ENCODE measurements at places on chromosomes 16 and 17. TPM values are rescaled to one million over a fixed set of nuclear protein-coding genes. Genes with fewer than 3 reads are reported as not detected.

GRCh38 chr16:85353839-85354685, 241.8 kb upstream of the CIBAR2 start:
- no peaks in the 10 kb centered on the region for H3K4me1 ChIP-seq
- no peak for DNase-seq
- H3K27ac ChIP-seq: no peak overlapping the region
- H3K27me3 ChIP-seq: no peaks in the 10 kb centered on the region
- peaks cover 3% of the 10 kb centered on the region for H3K36me3 ChIP-seq

GRCh38 chr17:57600074-57600473, 145.0 kb downstream of the CCDC182 start:
- peaks cover 2% of the 10 kb centered on the region for H3K36me3 ChIP-seq
- peak overlapping the region; percentile 76 for H3K4me3 ChIP-seq
- peaks cover 80% of the 10 kb centered on the region for H3K4me1 ChIP-seq
- peak; percentile 65 for DNase-seq
- H3K27me3 ChIP-seq: no peaks in the 10 kb centered on the region
- peak overlapping the region; percentile 85 for H3K27ac ChIP-seq

DPEP3 gene
- total RNA-seq: 0.16 TPM

- no peaks in the 10 kb centered on the region for H3K36me3 ChIP-seq
- H3K27me3 ChIP-seq: peaks cover 39% of the 10 kb centered on the region
- no peak overlapping the region for H3K27ac ChIP-seq
These were observed 591 bp downstream of the NPW start for GRCh38 chr16:2019921-2020831.

GRCh38 chr17:40340880-40341807, 23.4 kb downstream of the GJD3 start:
- peaks cover 76% of the 10 kb centered on the region for H3K4me1 ChIP-seq
- no peaks in the 10 kb centered on the region for H3K27me3 ChIP-seq
- DNase-seq: peak; percentile 92
- no peaks in the 10 kb centered on the region for H3K36me3 ChIP-seq
- H3K27ac ChIP-seq: peak overlapping the region; percentile 75

DNA sequence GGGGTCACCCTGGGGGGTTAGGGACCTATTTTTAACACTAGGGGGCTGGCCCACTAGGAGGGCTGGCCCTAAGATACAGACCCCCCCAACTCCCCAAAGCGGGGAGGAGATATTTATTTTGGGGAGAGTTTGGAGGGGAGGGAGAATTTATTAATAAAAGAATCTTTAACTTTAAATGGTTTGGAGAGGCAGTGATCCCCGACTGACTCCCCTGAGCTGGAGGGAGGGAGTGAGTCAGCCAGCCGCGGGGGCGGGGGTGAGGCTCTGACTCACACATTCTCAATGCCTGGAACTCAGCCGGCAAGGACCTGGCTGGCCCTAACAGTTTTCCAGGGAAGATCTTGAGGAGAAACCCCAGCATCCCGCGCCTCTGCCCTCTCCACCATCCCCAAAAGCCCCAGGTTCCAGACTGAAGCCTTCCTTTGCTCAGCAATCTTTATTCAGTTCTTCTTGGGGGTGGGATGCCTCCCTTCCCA, 1.5 kb downstream of the HCFC1R1 start:
- no peaks in the 10 kb centered on the region for H3K36me3 ChIP-seq
- H3K4me3 ChIP-seq: peak overlapping the region; percentile 85
- H3K27me3 ChIP-seq: peaks cover 17% of the 10 kb centered on the region

GRCh38 chr16:86012221-86012620, 113.3 kb downstream of the IRF8 start:
- H3K4me1 ChIP-seq: peaks cover 30% of the 10 kb centered on the region
- DNase-seq: no peak
- H3K4me3 ChIP-seq: no peak overlapping the region
- H3K27ac ChIP-seq: no peak overlapping the region

DNA sequence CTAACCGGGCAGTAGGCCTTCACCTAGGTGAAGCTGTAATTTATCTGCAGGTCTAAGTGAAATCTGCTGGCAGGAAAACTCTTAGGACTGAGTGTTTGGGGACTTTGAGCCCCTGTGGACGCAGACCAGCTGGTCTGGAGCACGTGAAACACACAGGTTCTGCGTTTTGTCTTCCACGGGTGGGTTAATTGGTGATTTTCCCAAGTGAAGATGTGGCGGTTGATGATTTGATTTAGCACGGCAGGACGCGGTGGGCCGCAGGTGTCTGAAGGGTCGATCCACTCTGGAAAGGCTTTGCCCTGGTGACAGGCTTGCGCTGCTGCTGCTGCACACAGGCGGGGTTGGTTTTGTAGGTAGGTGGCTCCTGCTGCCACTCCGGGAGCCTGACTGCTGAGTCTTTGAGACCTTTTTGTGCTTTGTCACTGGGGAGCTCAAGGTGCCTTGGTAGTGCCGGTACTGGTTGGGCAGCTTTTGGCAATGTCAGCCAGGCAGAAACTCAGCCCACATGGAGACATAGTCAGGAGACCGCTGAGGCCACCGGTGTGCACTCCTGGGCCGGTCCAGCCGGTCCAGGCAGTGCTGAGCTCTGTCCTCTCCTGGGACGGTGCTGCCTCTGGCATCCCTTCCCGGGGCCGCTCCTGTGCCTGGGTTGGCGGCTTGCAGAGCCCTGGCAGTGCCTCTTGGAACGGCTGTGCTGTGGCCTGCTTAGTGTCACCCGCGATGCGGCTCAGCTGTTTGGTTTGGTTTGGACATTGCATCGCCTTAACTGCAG, 2.3 kb downstream of the BAIAP2 start:
- H3K36me3 ChIP-seq: no peaks in the 10 kb centered on the region
- peaks cover 32% of the 10 kb centered on the region for H3K27me3 ChIP-seq
- peaks cover 18% of the 10 kb centered on the region for H3K4me1 ChIP-seq
- no peak for DNase-seq
- no peak overlapping the region for H3K27ac ChIP-seq

- peaks cover 34% of the 10 kb centered on the region for H3K27me3 ChIP-seq
- H3K36me3 ChIP-seq: no peaks in the 10 kb centered on the region
- no peak overlapping the region for H3K27ac ChIP-seq
- no peak overlapping the region for H3K4me3 ChIP-seq
- H3K4me1 ChIP-seq: no peaks in the 10 kb centered on the region
These were observed 90.4 kb downstream of the TMEM100 start for GRCh38 chr17:55632236-55632635.

- DNase-seq: peak; percentile 53
- peaks cover 78% of the 10 kb centered on the region for H3K4me1 ChIP-seq
- H3K36me3 ChIP-seq: no peaks in the 10 kb centered on the region
- H3K27ac ChIP-seq: peak overlapping the region; percentile 34
- H3K27me3 ChIP-seq: no peaks in the 10 kb centered on the region
These were observed 5.1 kb downstream of the CLEC16A start for GRCh38 chr16:10949424-10949970.

- H3K27me3 ChIP-seq: no peaks in the 10 kb centered on the region
- no peak overlapping the region for H3K4me3 ChIP-seq
- DNase-seq: no peak
- peaks cover 16% of the 10 kb centered on the region for H3K4me1 ChIP-seq
- H3K36me3 ChIP-seq: peaks cover 16% of the 10 kb centered on the region
These were observed 107.9 kb downstream of the RAP1GAP2 start for GRCh38 chr17:2904135-2904534.

CX3CL1 gene
- not detected for total RNA-seq

Data from activated T-cell treated with anti-CD3 and anti-CD28 coated beads, Interleukin-2, amount 50 U/mL, for 72 hours (primary cell).